ENCODE measurements at places on chromosomes 6 and 20.

- no peak for DNase-seq
Measured at GRCh38 chr20:41247523-41248367, 69.8 kb downstream of the ZHX3 start.

- DNase-seq, result no peak
Measured at GRCh38 chr6:134593442-134593841, 275.5 kb upstream of the SGK1 start.

DNA sequence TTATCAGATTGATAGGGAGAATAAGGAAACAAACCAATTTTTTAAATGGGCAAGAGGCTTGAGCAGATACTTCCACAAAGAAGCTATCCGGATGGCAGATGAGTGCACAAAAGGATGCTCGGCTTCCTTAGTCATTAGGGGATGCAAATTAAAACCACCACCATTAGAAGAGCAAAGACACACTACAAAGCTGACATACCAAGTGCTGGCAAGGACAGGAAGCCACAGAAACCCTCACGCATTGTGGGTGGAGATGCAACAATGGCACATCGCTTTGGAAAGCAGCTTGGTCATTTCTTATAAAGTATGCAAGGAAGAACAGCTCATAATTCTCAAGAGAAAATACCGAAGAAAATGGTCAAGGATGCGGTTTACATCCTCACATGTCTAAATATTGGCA is 19.8 kb downstream of the BFSP1 start:
- no peak for DNase-seq

- peak; percentile 31 for DNase-seq
Measured at GRCh38 chr6:85675030-85675819, 32.5 kb upstream of the SYNCRIP start.

- DNase-seq, result peak; percentile 81
Measured at GRCh38 chr20:25865715-25866656, 169.3 kb upstream of the ZNF337 start.

GRCh38 chr6:123965894-123966293 is 162.2 kb downstream of the NKAIN2 start:
- DNase-seq, result no peak

DNA sequence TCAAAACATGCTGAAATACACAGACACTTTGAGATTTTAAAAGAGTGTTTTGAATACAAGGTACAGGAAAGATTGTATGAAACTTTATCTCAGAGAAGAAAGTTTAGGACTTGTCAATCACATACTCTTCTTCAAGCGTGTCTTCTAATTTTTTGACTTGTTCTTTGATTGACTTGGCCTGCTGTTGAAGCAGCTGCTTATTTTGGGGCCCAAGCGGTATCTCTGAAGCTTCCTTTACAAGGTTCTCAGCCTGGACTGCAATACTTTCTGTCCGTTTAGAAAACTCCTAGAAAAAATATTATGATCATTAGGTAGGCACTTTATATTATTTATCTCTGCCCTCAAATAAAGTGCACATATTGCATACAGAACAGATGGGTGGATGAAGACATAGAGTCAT is 201.3 kb downstream of the SYNE1 start:
- no peak for DNase-seq

DNA sequence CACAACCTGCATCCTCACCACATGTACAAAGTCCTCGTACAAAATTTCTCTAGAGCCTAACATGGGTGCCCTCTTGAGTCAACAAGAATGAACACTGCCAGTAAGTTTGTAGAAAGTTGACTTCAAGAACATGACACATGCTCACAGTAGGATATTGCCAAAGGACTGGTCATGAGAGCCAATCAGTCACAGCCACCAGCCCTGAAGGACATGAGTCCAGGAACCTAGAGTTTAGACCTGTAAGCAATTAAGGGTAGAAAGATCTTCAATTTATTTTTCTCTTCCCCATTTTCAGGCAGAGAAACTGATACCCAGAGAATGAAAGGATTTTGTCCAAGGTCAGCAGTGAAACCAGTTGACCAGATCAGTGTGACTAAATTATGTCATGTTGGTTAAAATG is 96.1 kb downstream of the MAFB start:
- DNase-seq, result no peak

Data from stimulated activated CD8-positive, alpha-beta memory T cell treated with anti-CD3 and anti-CD28 coated beads, Interleukin-4, amount 100 ng/mL, for 48 hours (primary cell).